ENCODE measurements at places on chromosomes 6 and 20. TPM values are rescaled to one million over a fixed set of nuclear protein-coding genes. Genes with fewer than 3 reads are reported as not detected.

GRCh38 chr6:54003316-54003715 lies 107.9 kb upstream of the MLIP start:
- DNase-seq = no peak

Gene FOXP4
- 11.6 TPM for total RNA-seq

GRCh38 chr6:43488667-43489276 lies 11.4 kb downstream of the TJAP1 start:
- DNase-seq = no peak

DNA sequence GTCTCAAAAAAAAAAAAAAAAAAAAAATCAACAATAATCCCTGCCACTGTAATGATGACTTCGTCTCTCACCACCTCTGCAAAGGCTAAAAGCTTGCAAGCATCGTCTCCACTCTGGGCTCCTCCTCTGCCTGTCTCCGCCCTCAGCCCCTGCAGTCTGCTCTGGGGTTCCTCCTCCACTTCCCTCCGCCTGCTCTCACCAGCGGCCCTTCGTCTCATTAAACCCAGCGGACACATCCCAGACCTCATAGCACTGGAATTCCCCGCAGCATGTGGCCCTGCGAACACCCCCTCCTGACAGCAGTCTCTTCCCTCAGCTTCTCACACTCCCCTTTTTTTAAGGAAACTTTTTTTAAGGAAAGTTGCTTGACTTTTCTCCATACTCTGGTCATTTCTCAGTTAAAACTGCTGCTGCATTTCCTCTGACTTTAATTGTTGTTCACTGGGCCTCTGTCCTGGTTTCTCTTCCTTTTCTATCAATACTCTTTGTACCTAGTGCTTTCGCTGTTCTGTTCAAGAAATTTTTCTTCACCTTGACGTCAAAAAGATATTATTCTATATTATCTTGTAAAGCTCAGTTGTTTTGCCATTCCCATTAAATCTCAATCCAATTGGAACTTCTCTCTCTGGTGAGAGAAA lies 70.9 kb upstream of the PLEKHG1 start:
- DNase-seq = no peak

Gene MROH8
- 2.2 TPM for total RNA-seq

Gene GRM1
- total RNA-seq = not detected

Gene MOCS1
- total RNA-seq = 7.1 TPM

DNA sequence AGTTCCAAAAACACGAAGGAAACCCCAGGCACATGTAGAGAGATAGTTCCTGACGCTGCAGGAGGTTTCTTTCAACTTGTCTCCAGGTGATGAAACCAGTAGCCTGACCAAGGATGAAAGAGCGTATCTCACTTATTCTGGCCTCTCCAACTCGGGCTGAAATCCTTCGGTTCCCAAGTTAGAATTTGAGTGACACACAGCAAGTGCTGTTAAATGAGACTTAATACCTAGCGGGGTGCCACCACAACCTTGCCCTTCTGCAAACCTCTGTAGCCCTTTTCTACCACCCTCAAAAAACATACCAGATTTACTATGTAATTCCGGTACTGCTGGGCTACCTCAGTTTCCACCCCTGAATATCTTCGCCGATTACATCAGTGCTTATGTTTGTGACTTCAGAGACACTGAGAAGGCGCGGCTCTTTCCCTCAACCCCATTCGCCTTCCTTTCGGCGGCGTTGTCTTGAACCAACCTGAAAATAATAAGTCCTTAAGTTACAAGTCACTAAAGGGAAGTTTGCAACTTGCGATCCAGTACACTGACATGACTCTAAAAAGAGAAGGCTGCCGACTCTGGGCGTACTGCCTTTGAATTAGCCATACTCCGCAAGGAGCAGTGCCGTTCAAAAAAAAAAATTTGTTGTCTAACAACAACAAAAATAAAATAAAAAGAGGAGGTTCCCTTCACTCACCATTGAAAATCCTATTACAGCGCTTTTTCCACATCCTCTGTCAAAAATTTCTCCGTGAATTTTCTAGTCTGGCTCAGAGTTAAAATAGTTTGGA lies 194.9 kb upstream of the ZNF184 start:
- DNase-seq = no peak

GRCh38 chr6:140537834-140538705 lies 1163.6 kb upstream of the CITED2 start:
- peak; percentile 26 for DNase-seq

DNA sequence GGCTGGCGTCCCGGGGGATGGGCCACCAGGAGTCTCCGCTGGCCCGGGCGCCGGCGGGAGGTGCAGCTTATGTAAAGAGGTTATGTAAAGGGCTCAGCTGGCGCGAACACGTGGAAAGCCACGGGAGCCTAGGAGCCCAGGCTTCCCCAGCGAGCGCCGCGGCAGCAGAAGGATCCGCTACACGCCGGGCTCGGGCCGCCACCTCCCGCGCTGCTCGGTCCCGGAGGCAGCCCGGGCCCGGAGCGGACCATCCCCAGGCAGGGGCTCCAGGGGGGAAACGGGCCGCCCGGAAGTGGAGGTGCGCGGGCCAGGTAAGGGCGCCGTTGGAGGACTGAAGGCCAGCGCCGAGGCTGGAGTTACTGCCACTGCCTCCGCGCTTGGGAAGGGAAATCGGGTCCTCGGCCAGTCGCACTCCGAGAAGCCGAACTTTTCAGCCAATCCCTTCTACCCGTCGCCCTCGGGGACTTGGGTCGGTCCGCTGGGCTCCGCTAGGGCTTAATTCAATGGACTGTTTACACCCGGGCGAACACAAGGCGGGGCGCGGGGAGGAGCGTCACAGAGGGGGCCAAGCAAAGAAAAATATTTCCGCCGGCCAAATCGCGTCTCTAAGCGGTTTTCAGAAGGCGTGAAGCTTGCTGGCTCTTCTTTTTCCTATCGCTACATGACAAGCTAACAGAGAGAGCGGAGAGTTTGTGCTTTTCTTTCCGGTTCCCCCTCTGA lies 398 bp downstream of the STK35 start:
- peak; percentile 98 for DNase-seq

Gene HLA-DQB2
- 73.7 TPM for total RNA-seq

DNA sequence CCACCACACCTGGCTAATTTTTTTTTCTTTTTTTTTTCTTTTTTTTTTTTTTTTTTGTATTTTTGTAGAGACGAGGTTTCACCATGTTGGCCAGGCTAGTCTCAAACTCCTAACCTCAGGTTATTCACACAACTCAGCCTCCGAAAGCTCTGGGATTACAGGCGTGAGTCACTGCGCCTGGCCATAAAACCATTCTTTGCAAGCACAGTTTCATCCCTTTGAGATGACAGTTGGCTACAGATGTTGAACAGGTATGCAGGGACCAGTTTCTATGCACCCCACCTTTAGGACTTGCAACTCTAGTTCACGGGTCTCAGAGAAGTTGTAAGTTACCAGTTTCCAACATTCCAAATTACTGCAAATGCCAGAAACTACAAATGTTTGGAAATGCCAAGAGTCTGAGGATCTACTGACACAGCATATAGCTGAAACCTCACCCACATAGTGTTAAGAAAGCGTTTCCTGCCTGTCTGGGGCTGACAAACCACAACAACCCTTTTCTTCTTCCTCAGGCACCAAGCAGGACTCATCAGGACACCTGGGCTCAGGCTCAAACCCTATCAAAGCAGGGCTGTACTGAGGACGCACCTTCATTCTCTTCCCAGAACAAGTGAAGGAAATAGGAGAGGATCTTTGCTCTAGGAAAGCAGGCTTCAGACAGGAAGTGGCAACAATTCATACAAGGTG lies 22.9 kb downstream of the ARHGAP18 start:
- DNase-seq = no peak

- no peak for DNase-seq
Measured at GRCh38 chr6:134870677-134871498, 79.0 kb downstream of the ALDH8A1 start.

DNA sequence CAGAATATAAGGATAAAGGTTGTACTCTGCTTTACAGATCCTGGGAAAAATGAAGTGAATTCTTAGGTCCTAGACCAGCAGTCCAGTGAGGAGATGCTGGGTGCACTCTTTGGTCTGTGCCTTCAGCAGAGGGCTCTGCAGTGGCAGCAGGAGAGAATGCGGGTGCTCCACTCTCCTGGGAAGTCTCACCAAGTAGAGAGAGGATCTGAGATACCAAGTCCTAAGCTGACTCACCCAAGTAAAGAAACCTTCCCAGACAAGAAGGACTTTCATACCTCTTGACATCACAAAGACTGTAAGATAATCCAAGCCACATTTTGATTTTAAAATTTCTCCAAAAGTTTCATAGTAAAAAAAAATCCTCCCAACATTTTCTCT lies 116.9 kb upstream of the EMILIN3 start:
- DNase-seq = no peak

GRCh38 chr20:57395111-57395966 lies 4.1 kb downstream of the RBM38 start:
- DNase-seq = no peak

DNA sequence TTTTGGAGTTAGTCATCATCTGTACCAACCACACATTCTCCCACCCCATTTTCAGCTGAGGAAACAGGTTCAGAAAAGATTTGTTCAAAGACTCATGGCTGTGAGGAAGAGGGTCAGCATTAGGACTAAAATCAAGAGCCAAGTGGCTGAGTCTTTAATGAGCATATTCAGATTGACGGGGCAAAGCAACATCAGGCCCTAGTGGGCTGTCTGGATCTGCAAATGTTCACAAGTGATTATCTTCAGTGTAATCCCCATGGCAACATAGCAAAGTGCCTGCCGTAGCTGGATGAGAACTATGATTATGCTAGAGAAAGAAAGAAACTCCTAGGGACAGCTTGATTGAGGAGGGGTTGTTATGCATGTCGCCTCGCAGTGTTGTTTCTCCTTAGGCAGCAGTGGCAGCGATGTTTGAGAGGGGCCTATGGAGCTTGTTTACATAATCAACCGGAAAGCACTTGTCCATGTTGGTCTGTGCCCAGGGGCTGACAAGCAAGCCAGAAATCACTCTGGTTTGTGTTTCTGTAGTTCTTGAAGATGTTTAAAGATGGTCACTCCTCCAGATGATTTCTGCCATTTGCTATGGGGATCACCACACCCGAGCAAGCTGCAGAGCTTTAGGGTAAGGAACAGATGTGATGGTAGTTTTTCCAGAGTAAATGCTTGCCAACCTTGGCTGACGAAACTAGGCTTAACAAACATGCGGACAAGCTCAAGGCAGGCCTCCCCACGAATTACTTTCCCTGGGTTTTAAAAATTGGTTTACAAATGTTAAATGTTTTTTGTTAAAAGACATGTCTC lies 124.3 kb upstream of the MLIP start:
- no peak for DNase-seq

Gene CTCFL
- total RNA-seq = not detected

- peak; percentile 96 for DNase-seq
Measured at GRCh38 chr6:25556516-25556915, 95.5 kb upstream of the SCGN start.

DNA sequence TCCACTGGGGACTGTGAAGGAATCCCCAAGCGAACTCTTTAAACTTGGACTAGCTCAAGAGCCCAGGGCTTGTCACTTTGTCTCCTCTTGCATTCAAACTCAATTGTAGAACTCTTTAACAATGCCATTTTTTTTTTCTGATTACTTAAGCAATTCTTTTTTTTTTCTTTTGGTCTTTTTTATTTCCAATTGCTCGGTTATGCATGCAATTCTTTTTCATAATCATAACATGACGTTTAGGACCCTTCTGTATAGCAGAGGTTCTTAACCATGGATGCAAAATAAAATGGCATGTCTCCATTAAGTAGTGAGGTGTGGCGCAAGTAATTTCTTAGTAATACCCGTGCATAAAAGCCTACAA lies 466 bp upstream of the BFSP1 start:
- DNase-seq = no peak

DNA sequence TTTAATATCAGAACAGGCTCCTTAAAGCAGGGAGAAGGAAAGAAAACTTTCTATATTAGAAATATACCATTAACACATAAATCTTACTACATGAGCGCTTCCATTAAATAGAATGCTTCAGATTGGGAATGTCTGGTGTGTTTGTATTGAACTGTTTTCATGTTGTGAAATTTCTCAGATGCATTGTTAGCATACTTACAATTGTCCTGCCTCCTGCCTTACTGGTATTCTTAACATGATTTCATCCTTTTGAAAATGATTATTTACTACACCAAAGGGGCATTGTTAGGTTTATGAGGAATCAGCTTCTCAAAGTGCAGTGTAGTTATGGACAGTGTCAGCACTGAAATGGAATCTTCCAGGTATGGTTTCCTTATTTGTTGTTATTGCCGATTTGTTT lies 145.6 kb downstream of the MTFR2 start:
- no peak for DNase-seq

GRCh38 chr6:107805504-107805903 lies 18.6 kb downstream of the SCML4 start:
- DNase-seq = no peak

DNA sequence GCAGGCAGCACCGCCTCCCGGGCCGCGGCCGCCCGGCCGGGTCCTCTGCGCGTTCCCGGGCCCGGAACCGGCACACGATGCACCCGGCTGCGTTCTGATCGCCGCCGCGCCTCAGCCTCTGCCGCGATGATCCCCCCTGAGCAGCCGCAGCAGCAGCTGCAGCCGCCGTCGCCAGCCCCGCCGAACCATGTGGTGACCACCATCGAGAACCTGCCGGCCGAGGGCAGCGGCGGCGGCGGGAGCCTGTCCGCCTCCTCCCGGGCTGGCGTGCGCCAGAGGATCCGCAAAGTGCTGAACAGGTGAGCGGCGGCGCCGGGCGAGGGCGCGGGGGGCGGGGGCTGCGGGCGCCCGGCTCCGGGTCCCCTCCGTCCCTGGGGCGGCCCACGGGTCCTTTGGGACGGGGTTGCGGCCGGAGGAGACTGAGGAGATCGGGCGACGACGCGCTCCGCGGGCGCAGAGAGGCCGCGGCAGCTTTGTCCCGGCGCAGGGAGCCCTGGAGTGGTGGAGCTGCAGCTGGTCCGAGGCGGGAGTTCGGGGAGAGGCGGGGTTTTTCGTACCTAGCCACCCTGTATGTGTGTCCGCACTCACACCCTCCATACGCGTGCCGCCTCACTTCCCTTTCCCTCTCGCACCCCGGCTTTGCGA lies 659 bp downstream of the SLC35F1 start:
- DNase-seq = no peak

DNA sequence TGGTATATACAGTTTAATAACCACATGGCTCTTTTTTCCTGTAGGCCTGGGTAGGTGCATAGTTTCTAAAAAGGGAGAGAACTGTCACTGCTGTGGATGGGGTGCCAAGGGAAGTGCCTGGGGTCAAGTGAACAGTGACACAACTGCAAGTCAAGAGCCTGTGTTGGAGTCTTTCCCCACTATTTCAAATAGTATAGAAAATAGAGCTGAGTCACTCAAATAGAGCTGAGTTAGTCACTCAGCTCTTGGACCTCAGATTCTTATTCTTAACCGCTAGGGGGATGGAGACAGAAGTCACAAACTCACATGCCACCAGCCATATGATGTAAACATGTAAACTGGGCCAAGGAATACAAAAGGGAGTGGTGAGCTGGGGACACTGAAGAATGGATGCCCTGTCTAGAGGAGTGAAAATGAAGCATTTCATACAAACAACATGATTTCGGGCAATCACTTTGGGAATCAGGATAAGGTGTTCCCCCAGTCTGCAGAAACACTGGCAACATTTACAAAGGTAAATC lies 2.1 kb downstream of the NQO2 start:
- DNase-seq = no peak

Gene MYH7B
- 0.27 TPM for total RNA-seq

- DNase-seq = peak; percentile 32
Measured at GRCh38 chr6:113381959-113382358, 475.2 kb upstream of the MARCKS start.

Gene PEX3
- total RNA-seq = 15.5 TPM

GRCh38 chr20:17043323-17043722 lies 183.5 kb upstream of the PCSK2 start:
- no peak for DNase-seq

Gene GPSM3
- 0.69 TPM for total RNA-seq
